ENCODE measurements at places on chromosomes 12 and 14.

GRCh38 chr12:12008931-12009611 is 61.7 kb upstream of the BCL2L14 start:
- peak; percentile 75 for DNase-seq

GRCh38 chr12:123059500-123059899 is 79.0 kb downstream of the ARL6IP4 start:
- DNase-seq = no peak

DNA sequence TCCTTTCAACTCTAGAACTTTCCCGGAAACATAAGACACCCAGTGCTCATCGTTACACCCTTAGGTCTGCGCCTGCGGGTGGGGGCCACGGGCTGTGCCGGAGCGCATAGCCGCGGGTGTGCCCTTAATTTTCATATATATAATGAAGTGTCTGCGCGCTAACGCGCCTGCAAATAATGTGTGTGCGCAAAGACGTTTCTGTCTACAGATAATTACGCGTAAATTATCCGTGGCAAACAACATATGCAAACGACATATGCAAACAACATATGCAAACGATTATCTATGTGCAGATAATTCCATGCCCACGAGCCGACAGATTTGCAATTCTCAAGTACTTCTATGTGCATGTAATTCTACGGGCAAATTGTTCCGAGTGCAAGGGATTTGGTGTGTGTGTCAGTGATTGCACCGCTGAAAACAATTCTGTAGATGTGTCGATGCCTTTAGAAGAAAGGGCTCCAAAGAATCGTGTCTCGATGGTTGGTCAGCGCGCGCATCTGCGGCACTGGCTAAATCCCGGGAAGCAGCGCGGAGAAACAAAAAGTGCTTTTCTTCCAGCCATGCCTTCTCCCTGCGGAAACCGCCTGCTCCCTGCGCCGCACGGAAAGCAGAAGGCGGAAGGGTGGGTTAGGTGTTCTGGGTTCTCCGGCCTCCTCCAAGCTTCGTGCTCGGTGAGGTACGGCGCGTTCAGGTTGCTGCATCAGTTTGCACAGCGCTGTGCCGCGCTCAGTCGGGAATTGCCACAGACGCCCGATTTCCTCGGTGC is 34.5 kb upstream of the TBX5 start:
- no peak for DNase-seq

DNA sequence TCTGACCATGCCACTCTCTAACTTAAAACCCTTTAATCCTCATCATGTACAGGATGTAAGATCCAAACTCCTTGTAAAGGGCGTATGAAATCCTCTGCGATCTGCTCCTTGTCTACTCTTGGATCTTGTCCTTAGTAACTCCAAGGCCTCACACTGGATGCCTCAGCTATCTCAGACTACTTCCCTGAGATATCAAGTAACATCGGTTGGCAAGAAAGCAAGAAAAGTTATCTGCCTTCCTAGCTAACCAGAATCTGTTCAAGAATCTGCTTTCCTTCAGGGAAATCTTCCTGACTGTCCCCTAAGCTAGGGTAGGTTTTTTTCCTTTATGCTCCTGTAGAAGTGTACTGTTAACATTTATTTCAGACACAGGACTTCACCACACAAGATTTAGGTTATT is 82.6 kb downstream of the TAOK3 start:
- DNase-seq = no peak

- DNase-seq = peak; percentile 54
These were observed 286.9 kb downstream of the ERC1 start for GRCh38 chr12:1277905-1278304.

DNA sequence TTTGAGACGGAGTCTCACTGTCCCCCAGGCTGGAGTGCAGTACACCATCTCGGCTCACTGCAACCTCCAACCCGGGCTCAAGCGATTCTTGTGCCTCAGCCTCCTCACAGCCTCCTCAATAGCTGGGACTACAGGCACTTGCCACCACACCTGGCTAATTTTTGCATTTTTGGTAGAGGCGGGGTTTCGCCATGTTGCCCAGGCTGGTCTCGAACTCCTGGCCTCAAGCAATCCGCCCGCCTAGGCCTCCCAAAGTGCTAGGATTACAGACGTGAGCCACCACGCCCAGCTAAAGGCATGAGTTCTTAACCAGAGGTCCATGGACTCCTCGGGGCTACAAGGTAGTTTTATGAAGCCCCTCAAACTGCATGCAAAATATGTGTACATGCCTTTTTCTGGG is 2.1 kb downstream of the SARNP start:
- DNase-seq = no peak

- DNase-seq = no peak
These were observed 2.5 kb downstream of the TMEM253 start for GRCh38 chr14:21103411-21103709.

DNA sequence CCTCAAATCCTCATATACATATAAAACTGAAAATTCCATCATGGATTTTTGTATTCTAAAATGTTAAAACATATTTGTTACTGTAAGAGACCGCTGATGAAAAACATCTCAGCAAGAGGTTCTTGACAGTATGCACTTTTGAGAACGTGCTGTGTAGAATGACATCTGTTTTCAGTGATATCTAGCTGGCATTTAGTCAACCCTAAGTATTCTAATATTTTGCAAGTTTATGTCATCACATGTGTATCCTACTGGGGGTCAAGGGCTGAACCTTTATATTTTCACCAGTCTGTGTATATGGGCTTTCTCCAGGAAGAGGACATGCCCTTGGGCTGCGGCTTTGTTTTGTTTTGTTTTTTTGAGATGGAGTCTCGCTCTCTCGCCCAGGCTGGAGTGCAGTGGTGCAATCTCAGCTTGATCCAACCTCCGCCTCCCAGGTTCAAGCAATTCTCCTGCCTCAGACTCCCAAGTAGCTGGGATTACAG is 22.0 kb upstream of the YARS2 start:
- DNase-seq = no peak

DNA sequence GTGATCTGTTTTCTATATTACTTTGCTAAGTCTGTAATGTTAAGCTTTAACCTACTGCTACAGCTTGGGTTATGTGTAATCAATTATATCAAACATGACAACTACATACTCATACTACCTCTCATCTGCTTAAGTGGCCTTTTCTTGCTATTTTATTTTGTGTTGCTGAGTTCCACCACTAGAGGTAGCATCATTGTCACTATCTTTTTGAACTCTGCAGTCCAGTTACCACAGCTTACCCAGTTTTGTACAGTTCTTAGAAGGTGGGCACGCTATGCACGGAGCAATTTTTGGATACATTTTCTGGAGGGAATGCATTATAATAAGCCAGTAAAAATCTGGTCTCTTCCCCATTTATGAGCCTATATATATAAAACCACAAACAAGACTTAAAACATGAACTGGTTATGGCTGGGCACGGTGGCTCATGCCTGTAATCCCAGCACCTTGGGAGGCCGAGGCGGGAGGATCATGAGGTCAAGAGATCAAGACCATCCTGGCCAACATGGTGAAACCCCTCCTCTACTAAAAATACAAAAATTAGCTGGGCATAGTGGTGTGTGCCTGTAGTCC is 48.5 kb downstream of the SAV1 start:
- DNase-seq = no peak

GRCh38 chr12:51970904-51971646 is 19.6 kb downstream of the ACVR1B start:
- peak; percentile 84 for DNase-seq

- DNase-seq = no peak
These were observed 413 bp upstream of the TUBA1C start for GRCh38 chr12:49264466-49264872.

GRCh38 chr14:25750436-25750835 is 700.5 kb upstream of the STXBP6 start:
- no peak for DNase-seq

DNA sequence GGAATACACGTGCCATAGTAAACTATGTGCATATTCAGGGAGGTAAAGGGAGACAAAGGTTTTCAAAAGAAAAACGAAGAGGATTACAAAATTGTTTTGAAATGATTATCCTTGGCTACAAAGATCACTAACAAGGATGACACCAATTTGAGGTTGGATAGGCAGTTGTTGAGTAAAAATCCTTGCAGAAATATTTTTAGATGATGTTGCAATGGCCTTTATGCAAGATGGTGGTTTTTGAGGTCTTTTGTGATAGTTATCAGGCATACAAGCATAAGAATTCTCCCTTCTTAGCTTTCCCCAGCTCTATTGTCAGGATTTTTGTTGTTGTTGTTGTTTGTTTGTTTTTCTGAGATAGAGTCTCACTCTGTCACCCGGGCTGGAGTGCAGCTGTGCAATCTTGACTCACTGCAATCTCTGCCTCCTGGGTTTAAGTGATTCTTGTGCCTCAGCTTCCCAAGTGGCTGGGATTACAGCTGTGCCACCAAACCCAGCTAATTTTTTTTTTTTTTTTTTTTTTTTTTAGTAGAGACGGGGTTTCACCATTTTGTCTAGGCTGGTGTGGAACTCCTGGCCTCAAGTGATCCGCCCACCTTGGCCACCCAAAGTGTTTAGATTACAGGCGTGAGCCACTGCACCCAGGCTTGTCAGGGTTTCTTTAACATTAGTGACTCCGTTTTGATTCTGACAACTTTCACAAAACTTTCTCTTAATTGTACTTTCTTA is 7.8 kb downstream of the RNASE1 start:
- DNase-seq = no peak

- DNase-seq = no peak
These were observed 506.1 kb downstream of the RMST start for GRCh38 chr12:97968641-97969197.

DNA sequence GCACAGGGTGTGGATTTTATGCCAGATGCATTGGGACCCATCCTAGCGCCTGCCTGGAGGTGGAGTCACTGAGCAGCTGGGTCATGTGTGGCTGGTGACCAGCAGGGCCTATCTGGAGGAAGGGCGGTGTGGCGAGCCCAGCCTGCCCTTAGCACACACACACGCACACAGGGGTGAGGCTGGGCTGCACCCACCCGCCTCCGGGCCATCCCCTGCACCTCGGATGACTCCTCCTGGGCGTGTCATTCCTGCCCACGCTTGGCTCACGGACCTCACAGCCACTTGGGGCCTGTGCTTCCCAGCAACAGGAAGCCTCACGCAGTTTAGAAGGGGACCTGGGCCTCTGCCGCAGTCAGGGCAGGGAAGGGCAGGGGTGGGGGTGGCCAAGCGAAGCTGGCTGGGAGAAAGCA is 36.2 kb upstream of the FZD10 start:
- no peak for DNase-seq

DNA sequence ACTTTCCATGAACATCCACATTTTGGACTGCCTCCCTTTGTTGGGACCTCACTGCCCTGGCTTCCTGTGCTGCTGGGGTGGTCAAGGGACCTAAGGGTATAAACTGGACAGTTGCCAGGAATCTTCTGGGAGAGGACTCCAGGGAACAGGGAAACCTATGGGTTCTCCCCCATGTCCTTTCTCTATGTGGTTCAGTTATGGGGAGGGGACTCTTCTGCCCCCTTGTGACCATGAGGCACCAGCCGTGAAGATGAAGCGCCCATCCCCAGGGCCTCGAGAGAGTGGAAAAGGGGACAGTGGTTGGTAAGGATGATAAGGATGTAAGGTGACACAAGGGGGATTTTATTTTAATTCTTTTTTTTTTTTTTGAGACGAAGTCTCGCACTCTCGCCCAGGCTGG is 177.0 kb upstream of the TMEM132C start:
- no peak for DNase-seq

DNA sequence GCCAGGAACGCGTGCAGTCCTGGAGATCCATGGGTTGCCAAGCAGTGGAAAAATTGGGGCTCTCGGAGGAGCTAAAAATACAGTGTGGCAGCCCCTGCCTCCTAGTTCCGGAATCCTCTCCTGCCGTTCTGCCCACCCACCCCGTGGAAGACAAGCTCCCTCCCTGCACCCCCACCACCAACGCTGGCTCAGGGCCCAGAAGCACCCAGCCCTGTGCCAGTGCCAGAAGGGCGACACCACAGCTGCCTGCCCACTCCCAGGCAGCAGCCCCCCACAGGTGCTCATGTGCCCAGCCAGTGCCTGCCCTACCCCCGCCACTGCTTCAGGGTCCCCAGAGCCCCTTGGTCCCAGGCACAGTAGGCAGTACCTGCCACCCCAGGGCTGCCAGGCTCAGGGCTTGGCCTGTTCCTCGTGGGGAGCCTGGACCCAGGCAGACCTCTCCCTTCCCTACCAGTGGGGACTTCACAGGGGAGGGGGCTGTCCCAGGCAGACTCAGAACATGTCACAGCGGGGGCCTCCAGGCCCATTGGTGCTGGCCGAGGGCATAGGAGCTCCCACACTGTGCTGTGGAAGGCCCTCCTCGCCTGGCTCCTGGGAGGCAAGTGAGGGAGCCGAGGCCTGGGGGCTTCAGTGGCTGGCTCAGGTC is 7.4 kb downstream of the INF2 start:
- no peak for DNase-seq

GRCh38 chr12:15472036-15472435 is 149.7 kb downstream of the PTPRO start:
- DNase-seq = no peak

GRCh38 chr14:77259025-77259715 is 11.8 kb downstream of the NGB start:
- DNase-seq = no peak

GRCh38 chr12:130031571-130032189 is 127.9 kb upstream of the TMEM132D start:
- peak; percentile 66 for DNase-seq

GRCh38 chr12:8904665-8905064 is 9.6 kb upstream of the PHC1 start:
- no peak for DNase-seq

- DNase-seq = no peak
These were observed 92.9 kb downstream of the PAWR start for GRCh38 chr12:79597910-79598309.

GRCh38 chr12:131437706-131438492 is 273.0 kb upstream of the SFSWAP start:
- DNase-seq = no peak

GRCh38 chr14:89899291-89899690 is 55.2 kb downstream of the EFCAB11 start:
- DNase-seq = no peak

DNA sequence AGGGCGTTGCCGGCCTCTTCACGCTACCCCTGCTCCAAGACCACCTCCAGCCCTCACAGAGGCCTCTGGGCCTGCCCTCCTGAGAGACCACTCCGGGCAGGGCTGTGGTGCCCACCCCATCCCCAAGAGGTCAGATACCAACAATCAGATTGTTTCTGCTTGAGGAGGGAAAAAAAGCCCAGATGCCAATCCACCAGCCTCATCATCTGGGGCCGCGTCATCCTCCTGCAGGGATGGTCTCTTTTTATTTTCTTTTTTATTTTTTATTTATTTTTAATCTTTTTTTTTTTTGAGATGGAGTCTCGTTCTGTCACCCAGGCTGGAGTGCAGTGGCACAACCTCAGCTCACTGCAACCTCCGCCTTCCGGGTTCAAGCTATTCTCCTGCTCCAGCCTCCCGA is 93.4 kb downstream of the FBXL14 start:
- DNase-seq = no peak

- no peak for DNase-seq
These were observed 86.3 kb downstream of the PLEKHG3 start for GRCh38 chr14:64790478-64790877.
